ENCODE measurements at places on chromosomes 5 and 9.
A peak's percentile ranks its signal among the peaks of the same experiment; 100 is the strongest.

DNA sequence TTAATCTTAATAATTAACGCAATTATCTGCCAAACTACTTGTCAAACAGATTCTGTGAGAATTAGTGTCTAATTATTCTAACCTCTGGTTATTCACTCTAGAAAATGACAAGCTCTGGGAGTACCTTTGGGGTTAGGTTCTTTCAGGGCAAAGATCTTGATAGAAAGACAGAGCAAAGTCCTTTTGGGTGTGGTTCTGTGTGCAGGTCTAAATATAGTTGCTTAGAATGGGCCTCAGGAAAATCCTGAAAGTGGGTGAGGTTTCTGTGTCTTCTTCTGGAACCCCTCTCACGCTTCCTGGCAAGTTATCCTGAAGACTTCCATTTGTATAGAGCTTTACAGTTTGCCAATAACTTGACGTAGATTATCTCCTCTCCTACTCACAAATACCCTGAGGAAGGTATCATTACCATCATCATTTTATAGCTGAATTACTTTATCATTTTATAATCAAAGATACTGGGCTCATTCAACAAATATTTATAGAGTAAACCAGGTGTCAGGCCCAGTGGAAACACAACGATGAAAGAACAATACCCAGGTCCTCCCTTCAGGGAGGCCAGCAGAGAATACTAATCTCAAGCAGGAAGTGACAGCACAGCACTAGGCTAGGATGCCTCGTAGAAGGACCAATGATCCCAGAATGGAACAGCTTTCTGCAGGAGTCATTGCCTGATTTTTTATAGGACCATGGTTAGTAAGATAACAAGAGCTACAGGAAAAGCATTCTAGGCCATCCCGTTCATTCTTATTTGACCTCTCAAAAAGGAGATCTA is 27.6 kb upstream of the LHFPL2 start:
- DNase-seq = no peak

DNA sequence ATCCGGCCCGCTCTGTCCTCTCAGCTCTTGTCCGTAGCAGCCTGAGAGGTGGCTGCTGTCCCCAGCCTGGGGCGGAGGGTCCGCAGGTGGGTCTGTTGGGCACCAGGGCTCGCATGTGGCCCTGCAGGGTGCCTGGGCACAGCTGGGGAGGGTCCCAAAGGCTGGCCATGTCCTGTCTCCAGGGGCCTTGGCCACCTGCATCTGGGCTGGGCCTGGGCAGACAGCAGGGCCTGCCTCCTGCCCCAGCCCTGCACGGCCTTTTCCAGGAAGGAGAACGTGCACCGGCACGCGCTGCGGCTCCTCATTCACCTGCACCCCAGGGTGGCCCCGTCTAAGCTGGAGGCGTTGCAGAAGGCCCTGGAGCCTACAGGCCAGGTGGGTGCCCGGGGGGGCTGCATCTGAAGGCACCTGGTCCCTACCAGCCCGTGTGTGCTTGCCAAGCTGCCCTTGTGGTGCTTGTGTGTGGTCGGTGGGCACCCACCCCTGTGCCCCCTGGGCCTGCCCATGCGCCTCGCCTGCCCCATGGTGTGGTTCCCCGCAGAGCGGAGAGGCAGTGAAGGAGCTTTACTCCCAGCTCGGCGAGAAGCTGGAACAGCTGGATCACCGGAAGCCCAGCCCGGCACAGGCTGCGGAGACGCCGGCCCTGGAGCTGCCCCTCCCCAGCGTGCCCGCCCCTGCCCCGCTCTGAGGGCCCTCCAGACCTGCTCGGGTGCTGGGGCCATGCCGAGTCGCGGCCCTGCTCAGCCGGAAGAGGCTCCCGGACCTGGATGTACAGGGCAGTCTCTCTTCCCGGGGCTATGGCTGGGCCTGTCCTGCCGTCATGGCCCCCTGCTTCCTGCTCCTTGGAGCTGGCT is 5.1 kb upstream of the TOR4A start:
- no peak for DNase-seq

DNA sequence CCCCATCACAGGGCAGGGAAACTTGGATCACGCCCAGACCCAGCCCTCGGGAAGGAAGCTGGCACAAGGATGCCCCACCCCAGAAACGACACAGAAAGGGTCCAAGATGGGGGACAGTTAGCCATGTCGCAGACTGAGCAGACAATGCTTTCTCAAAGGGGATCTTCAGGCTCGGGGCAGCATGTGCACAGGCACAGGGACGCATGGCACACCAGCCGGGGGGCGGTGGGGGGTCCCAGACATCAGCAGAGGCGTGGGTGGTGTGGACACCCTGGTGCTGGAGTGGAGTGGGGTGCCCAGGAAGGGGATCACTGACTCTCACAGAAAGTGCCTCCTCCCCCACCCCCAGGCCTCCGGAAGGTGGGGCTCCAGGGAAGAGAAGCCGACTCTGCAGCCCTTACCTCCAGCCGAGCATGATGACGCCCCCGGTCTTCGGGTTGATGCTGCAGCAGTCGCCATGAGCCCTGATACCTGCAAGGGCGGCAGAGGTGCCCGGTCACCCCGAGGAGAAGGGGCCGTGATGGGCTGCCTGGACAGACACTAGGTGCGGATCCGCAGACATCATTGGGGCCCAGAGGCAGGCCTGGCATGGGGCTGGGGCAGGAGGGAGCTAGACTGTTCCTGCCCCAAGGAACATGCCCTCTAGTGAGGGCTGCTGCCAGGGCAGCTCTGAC is 44.5 kb upstream of the ZNF354A start:
- no peak for DNase-seq

DNA sequence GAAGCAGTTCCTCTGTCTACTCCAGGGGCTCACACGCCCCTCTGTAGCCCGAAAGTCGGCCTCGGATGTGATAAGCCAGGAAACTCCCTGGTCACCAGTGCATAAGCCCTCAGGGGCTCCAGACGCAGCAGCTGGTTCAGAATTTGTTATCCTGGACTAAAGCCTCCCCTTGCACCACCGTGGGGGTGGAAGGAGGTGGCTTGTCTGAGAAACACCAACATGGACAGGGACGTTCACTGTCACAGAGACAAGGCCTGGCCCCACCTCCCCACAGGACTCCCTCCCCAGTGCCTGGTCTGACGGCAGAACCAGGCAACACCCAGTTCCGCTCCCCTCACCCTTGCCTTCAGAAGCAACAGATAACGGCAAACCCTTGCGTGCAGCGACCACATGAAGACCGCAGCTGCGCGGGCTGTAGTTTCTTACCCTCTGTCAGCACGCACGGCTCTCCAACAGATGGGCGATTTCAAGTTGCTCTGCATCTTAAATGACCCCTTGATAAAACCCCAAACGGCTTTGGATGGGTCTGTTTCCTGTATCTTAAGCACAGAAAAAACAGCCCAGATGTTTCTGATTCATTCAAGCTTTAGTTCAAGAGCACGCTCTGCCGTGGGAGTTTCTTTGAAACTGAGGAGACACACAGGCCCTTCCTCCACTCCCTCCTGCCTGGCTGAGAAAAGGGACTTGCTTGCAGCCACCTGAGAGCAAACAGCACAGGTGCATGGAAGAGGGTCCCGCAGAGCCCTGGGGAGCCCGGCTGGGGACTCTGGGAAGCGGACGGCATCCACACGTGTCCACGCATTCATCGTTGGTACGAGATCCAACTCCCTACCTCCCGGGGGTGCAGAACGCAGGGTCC is 44.7 kb upstream of the NKD2 start:
- peak; percentile 90 for DNase-seq

DNA sequence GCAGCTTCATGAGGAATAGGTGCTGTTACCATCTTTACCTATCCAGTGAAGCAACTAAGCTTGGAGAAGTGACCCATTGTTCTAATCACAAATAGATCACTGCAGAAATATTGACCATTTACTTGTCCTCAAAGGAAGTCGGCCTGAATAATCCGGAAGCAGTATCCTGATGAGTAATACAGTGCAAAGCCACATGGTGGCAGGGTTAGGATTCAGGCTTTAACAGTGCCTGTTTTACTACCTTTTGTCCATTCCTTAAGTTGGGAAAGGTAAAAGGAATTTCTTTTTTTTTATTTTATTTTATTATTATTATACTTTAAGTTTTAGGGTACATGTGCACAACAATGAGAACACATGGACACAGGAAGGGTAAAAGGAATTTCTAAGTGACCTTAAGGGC is 336.3 kb downstream of the KDM4C start:
- DNase-seq = peak; percentile 7

- DNase-seq = no peak
These were observed 412 bp downstream of the RIOK2 start for GRCh38 chr5:97182571-97183099.
